ENCODE measurements at places on chromosomes 6 and 20. TPM values are rescaled to one million over a fixed set of nuclear protein-coding genes. Genes with fewer than 3 reads are reported as not detected.

GRCh38 chr20:49230561-49231133, 11.4 kb downstream of the DDX27 start:
- no peaks in the 10 kb centered on the region for H3K27me3 ChIP-seq
- no peaks in the 10 kb centered on the region for H3K4me1 ChIP-seq
- peaks cover 33% of the 10 kb centered on the region for H3K36me3 ChIP-seq
- H3K27ac ChIP-seq: no peak overlapping the region

DNA sequence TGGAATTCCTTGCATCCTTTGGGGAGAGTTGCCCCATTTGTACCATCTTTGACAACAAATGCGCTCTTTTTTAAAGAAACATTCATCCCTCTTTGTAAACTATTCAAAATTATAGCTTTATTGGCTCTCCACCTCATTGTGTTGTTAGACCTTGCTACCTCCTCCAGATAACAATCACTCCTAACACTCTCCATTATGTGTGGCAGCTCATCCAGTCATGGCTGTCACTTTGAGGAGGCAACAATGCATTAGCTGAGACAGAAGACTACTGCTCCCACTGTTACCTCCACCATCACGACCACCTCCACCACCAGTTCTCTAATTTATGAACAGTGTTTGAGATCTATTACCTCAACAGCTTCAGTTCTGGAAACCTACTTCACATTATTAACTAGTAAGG, 339.1 kb downstream of the FRK start:
- H3K36me3 ChIP-seq: no peaks in the 10 kb centered on the region
- no peak overlapping the region for H3K4me3 ChIP-seq
- no peak overlapping the region for H3K27ac ChIP-seq
- H3K4me1 ChIP-seq: no peaks in the 10 kb centered on the region

GRCh38 chr6:127221201-127221600, 45.5 kb upstream of the RNF146 start:
- no peak overlapping the region for H3K27ac ChIP-seq
- H3K4me3 ChIP-seq: no peak overlapping the region
- H3K36me3 ChIP-seq: no peaks in the 10 kb centered on the region
- no peaks in the 10 kb centered on the region for H3K27me3 ChIP-seq
- DNase-seq: no peak

- H3K36me3 ChIP-seq: no peaks in the 10 kb centered on the region
- H3K27me3 ChIP-seq: no peaks in the 10 kb centered on the region
- H3K27ac ChIP-seq: no peak overlapping the region
- no peak for DNase-seq
- no peaks in the 10 kb centered on the region for H3K4me1 ChIP-seq
Observed at GRCh38 chr6:162294029-162294428, 433.5 kb downstream of the PRKN start.

DNA sequence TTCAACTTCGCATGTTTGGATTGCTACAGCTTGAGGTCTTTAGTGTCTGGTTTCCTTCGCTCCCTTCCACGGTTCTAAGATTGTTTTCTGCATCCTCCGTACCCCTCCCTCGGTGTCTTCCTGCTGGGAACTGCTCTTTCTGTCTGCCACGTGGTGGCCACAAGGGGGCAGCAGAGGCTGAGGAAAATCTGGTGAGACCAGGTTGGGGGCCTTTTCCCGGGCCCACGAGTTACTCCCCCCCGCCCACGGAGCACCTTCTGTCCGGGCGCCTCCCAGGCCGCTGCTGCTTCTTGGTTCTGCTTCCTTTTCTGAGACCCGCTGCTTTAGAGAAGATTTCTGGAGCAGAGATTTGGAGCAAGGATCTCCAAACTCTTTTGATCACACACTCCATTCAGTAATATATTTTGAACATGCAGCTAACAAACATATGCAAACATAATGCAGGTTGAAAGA, 21.1 kb upstream of the NOTCH4 start:
- no peaks in the 10 kb centered on the region for H3K27me3 ChIP-seq
- H3K36me3 ChIP-seq: 0 out of 2 replicates have a peak, but pooled peaks cover 4% of the 10 kb centered on the region
- H3K4me1 ChIP-seq: no peaks in the 10 kb centered on the region
- DNase-seq: peak; percentile 89

- H3K27me3 ChIP-seq: no peaks in the 10 kb centered on the region
- DNase-seq: no peak
- no peak overlapping the region for H3K27ac ChIP-seq
- H3K36me3 ChIP-seq: 0 out of 2 replicates have a peak, but pooled peaks cover 2% of the 10 kb centered on the region
- peaks cover 32% of the 10 kb centered on the region for H3K4me1 ChIP-seq
- H3K4me3 ChIP-seq: no peak overlapping the region
Observed at GRCh38 chr20:41512624-41513023, 105.6 kb downstream of the CHD6 start.

DNA sequence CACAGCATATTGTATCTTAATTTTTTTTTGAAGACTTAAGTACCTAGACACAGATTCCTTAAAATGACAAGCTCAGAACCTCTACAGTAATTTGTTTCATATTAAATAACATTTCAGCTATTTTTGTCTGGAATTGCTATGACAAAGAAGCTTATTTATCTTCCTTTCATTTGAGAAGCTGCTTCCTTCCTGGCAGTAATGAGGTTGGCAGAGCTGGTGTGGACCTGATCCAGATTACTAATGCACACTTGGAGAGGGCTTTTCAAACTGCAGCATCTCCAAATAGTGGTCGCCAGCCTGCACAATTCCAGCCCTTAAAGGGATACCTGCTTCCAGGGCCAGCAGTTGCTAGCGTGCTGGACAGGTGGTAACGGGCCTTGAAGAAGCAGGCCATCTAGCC, 12.1 kb downstream of the PTCHD4 start:
- no peak overlapping the region for H3K27ac ChIP-seq
- H3K27me3 ChIP-seq: no peaks in the 10 kb centered on the region
- peaks cover 9% of the 10 kb centered on the region for H3K36me3 ChIP-seq
- peaks cover 7% of the 10 kb centered on the region for H3K4me1 ChIP-seq
- no peak for DNase-seq

DNA sequence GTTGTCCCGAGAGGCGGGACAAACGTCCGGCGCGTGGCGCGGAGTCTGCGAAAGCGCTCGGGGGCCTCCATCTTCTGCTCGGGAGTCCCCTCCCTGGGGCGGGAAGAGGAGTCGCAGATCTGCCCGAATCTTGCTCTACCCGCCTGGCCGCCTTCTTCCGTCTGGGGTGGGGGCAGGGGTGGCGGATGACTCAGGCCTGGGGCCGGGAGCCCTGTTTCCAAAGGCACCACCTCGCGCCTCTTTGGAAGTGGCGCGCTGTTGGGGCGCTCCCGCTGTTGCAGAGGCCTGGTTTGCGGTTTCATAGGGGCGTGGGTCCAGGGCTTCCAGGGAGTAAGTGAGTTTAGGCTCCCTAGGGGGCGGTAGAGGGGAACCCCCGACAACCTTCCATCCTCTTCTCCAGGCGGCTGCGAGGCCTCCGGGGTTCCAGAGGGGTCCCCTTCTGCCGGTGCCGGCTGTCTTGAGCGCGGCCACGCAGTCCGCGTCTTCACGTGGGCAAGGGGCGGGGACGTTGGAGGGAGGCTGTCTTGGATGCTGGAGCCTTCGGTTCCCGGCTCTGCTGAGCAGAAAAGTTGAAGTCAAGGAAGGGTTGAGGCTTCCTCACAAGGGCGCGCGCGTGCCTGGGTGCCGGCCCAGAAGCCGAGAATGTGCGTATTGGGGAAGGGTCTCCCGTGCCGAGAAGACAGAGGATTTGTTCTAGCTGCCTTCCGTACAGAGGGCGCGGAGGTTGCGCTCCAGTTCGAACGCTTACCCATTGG, 2.6 kb upstream of the TFAP2C start:
- DNase-seq: peak; percentile 92
- H3K4me1 ChIP-seq: peaks cover 43% of the 10 kb centered on the region
- H3K27ac ChIP-seq: no peak overlapping the region
- H3K27me3 ChIP-seq: peaks cover 52% of the 10 kb centered on the region
- no peaks in the 10 kb centered on the region for H3K36me3 ChIP-seq

- H3K27me3 ChIP-seq: no peaks in the 10 kb centered on the region
- no peaks in the 10 kb centered on the region for H3K4me1 ChIP-seq
- DNase-seq: no peak
- H3K4me3 ChIP-seq: no peak overlapping the region
- no peaks in the 10 kb centered on the region for H3K36me3 ChIP-seq
Observed at GRCh38 chr6:78599526-78599925, 267.8 kb upstream of the IRAK1BP1 start.

DNA sequence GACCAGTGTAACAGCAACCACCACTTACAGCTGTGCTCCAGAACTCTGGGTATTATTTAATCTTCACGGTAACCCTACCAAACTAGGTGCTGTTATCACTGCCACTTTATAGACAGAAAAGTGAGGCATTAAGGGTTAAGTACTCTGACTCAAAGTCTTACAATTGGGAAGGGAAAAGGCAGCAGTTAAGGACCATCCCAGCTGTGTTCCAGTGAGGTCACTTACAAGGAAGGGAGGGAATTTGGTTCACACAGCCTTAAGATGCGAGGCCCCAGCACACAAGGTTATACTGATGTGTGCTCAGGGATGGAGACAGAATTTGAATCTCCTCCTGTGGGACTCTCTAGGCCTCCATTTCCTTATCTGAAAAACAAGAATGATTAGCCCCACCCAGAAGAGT, 46.7 kb downstream of the TRERF1 start:
- no peaks in the 10 kb centered on the region for H3K27me3 ChIP-seq
- DNase-seq: peak; percentile 51
- H3K4me1 ChIP-seq: peaks cover 69% of the 10 kb centered on the region
- H3K4me3 ChIP-seq: peak overlapping the region; percentile 6

GRCh38 chr20:20014659-20015058, 2.5 kb upstream of the NAA20 start:
- no peak overlapping the region for H3K4me3 ChIP-seq
- H3K36me3 ChIP-seq: no peaks in the 10 kb centered on the region
- DNase-seq: peak; percentile 37

DNA sequence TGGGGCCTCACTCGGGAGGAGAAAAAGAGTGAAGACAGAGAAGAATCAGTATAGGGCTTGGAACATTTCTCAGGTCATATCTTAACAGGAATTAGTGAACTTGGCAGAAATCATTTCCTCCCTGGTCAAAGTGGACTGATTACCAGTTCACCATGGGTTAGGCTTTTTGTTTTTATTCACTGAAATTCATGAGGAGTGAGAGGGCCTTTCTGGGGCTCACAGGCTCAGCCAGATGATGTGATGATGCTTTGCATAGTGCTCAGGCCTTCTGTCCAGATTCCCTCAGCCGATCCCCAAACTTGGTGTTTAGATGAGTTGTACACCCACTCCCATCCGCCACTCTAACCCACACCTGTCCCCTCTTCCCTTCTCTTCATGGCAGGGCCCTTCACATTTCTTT, 32.5 kb downstream of the SRSF3 start:
- H3K36me3 ChIP-seq: no peaks in the 10 kb centered on the region
- H3K27ac ChIP-seq: no peak overlapping the region
- no peaks in the 10 kb centered on the region for H3K4me1 ChIP-seq
- no peaks in the 10 kb centered on the region for H3K27me3 ChIP-seq
- no peak for DNase-seq

DNA sequence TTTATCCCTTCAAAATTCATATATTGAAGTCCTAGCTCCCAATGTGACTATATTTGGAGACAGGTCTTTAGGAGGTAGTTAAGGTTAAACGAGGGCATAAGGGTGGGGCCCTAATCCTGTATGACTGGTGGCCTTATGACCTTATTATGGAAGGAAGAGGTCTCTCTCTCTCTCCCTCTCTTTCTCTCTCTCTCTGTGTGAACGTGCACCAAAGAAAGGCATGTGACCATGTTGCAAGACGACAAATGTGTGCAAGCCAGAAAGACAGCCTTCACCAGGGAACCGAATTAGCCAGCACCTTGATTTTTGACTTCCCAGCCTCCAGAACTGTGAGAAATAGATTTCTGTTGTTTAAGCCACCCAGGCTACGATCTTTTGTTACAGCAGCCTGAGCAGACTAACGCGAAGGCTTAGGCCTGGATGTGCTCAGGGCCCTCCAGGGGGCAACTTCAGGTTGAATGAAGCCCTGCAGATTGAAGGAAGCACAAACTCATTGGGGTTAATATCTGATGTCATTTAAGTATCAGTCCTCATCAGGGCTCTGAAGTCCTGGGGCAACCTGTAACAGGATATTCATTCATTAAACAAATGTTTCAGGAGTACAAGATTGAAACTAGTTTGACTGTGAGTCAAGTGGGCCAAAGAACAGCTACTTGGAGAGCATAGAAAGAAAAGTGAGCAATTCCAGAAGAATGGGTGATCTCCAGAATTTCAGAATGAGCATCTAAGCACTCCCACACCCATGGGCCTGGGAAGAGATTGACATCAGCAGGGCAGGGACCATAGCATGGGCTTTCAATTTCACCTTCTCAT, 157.4 kb upstream of the TNFAIP3 start:
- H3K36me3 ChIP-seq: no peaks in the 10 kb centered on the region
- H3K27ac ChIP-seq: no peak overlapping the region
- H3K4me1 ChIP-seq: no peaks in the 10 kb centered on the region

DNA sequence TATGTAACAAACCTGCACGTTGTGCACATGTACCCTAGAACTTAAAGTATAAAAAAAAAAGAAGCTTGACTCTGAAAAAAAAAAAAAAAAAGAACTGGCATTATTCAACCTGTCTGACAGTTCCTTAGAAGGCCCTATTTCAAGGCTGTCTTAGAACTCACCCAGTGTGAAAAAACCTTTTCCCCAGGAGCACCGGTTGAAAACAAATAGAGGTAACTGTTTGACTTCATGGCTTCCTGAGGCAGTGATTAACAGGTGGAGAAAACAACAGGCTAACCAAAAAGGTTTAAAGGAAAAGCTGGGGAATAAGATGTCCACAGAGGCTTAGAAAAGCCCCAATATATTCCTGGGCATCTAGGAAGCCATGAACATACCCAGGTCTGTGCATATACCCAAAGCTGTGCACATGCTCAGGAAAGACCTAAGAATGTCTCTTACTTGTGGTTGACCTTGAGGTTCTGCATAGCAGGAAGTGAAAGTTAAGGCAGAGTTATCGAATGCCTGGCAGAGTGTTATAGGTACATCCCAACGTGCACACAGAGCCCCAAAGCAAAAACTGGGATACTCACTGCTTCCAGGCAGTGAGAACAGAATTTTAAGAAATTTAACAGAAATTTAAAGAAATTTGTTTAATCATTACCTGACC, 7.0 kb downstream of the UQCC1 start:
- H3K4me1 ChIP-seq: no peaks in the 10 kb centered on the region
- no peak for DNase-seq
- H3K27me3 ChIP-seq: no peaks in the 10 kb centered on the region
- H3K27ac ChIP-seq: no peak overlapping the region

- H3K4me1 ChIP-seq: peaks cover 28% of the 10 kb centered on the region
- no peak overlapping the region for H3K4me3 ChIP-seq
- no peak overlapping the region for H3K27ac ChIP-seq
Observed at GRCh38 chr6:37822851-37823682, 3.5 kb downstream of the ZFAND3 start.

DNA sequence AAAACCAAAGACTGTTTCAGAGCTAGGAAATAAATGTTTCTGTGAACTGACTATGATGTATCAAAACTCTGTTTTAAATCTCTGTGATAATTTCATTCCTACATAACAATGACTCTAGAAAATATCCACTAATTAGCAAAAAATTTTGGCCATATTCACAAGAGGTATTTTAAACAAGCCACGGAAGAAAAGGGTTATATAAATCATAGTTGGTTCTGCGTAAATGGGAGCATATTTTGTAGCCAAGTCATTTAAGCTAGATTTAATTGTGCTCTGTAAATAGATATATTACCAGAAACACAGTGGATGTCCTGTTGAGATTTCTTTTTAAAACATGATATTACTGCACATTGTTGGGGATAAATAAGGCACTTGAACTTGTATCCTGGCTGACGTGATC, 416.5 kb upstream of the PLCB4 start:
- DNase-seq: no peak
- H3K4me1 ChIP-seq: no peaks in the 10 kb centered on the region
- H3K27me3 ChIP-seq: no peaks in the 10 kb centered on the region
- H3K27ac ChIP-seq: no peak overlapping the region
- H3K4me3 ChIP-seq: no peak overlapping the region

The MOG gene
- total RNA-seq: 0.74 TPM

The FITM2 gene
- total RNA-seq: 1.6 TPM

The SCGN gene
- total RNA-seq: not detected

The NR2E1 gene
- not detected for total RNA-seq

The DNMT3B gene
- total RNA-seq: 2,281 TPM

The MYLK4 gene
- total RNA-seq: 0.17 TPM

The FABP7 gene
- 6.6 TPM for total RNA-seq

The DCDC2 gene
- total RNA-seq: 0.59 TPM

The RTN4IP1 gene
- total RNA-seq: 17.5 TPM

Measured in GM23338 (cell line).